RPMI7951 (cell line): ENCODE measurements at places on chromosomes 5 and 9. TPM values are rescaled to one million over a fixed set of nuclear protein-coding genes. Genes with fewer than 3 reads are reported as not detected.

- DNase-seq, result no peak
Measured at GRCh38 chr9:121071756-121072421, 2.9 kb upstream of the CNTRL start.

DNA sequence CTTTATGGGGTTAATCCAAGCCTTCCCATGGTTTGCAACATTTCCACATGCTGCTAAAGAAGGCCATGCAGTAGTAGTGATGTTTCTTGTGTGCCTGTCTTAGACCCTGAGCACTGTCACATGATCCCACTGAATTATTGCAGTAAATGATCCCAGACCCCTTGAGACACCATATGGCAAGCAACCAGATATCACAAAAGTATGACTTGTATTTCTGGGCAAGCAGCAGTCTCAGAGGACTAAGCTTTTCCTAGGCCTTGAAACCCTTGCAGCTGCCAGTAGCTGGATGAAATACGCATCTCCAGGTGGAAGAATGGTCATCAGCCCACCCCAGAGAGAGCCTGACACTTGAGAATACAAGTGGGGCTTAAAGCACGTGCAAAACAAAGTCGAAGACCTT is 41.8 kb downstream of the CDO1 start:
- no peak for DNase-seq

DNA sequence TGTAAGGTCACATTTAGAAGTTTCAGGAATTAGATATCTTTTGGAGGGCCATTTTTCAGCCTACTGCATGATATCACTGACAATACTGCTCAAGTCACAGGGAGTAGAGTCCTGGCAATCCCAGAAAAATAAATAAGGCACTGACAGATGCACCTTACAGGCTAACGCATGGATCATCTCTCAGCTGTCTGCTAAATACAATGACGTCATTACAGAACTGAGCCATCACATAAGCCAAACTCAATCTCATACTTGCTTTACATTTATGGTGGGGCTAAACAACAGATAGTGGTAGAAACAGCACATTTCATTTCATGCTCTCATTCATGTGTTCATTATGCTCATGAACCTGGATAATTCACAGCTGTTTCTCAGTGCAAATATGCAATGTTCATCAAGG is 243.7 kb downstream of the SEMA5A start:
- no peak for DNase-seq

DNA sequence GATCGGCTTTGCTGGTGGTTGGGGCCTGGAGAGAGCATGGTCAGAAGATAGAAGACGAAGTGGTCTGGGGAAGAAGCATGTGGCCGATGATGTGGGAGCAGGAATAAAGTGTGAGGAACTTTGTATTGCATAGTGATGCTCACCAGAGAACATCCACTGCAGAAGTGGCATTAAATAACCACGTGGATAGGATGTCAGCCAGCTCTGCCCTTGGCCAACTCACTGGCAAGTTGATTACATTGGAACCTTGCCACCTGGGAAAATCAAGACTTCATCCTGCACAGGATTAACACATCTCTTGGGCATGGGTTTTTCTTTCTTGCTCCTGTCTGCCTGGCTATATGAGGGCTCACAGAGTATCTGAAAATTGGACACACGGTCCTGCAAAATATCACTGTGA is 217.4 kb downstream of the DMRT2 start:
- no peak for DNase-seq

Gene FBP2
- not detected in 2 replicates for total RNA-seq

DNA sequence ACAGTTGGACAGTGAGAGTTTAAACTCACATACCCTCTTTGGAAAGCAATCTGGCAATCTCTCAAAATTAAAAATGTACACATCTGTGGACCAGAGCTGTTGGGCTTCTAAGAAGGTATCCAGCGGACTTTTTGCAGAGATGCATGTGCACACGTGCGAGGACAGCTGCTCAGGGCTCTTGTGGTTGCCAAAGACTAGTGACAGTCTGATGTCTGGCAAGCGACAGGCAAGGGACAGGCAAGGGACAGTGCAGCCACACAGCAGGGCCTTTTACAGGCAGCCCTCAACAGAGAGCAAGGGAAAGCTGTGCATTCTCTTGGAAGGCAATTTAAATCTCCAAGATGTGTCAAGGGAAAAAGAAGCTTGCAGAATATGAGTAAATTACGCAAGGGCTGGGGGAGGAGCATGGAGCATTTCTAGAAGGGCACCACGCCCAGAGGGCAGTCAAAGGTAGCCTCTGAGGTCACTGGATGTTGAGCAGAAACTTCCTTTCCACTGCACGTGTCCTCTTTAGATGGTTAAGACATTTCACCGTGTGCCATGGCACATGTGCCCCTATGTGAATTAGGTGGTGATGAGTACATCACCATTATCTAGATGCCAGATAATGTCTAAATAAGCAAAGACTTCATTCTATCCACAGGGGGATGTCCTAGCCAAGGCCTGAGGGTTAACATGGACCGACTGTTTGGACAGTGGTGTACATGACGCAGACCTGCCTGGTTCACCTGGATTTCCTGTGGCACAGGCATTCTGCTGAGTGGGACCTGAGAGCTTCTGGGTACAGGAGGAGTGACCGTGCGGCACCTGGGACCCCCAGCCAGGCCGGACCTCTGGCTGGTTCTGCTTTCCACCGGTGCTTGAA is 9.1 kb downstream of the GFPT2 start:
- DNase-seq, result peak; percentile 24

Gene SLC6A7
- total RNA-seq, result not detected in 2 replicates

DNA sequence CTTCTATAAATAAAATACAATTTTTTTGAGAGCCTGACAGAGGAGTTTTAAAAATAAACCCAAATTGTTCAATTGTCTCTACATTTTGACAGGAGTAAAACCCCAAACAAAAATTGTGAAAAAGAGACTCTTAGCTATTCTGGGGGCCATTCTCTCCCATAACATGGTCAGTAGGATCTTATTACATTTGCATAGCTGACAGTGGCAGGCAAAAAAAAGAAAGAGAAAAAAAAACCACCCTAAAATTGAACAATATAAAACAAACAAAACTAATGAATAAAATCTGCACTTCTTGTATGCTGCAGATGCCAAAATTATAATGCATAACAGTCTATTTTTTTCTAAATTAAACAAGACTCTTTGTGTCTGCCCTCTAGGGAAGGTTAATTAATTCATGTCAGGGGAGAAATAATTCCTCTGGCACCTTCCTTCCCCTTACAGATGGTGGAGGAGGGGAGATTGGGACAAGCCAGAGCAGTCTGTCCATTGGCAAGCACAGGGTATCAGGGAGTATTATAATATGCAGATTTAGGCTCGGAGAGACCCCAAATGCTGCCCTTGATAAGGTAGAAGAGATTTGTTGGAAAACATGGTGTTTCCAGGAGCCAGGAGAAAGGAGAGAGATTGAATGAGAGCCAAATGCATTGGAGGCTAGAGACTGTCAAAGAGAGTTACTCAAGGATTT is 79.7 kb upstream of the CDH6 start:
- no peak for DNase-seq

- no peak for DNase-seq
Measured at GRCh38 chr9:16221822-16222547, 648.5 kb downstream of the BNC2 start.

Gene HRH2
- 4.4 and 5.3 TPM in 2 replicates for total RNA-seq
